ENCODE measurements at places on chromosomes 1 and 21.

GRCh38 chr1:224733027-224733911 lies 117.2 kb downstream of the CNIH3 start:
- DNase-seq = peak; percentile 47

GRCh38 chr21:18940791-18941190 lies 537.2 kb upstream of the TMPRSS15 start:
- no peak for DNase-seq

DNA sequence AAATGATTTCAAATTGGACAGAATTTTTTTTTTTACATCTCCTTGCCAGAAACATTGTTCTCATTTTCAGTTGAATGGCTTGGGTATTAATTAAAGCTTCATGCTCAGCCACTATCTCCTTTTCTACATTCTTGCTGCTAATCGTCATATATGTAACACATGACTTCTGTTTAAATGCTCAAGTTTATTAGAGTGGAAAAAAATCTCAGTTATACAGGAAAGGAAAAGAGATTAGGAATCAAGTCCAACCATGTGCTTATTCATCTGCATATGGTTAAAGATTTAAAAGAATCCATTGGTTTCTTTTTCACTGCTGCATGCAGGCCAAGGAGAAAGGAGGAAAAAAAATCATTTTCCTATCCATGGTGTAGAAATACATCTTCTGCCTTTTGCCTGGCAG lies 47.3 kb upstream of the CNN3 start:
- peak; percentile 83 for DNase-seq

GRCh38 chr21:31455506-31455905 lies 111.4 kb upstream of the TIAM1 start:
- DNase-seq = no peak

GRCh38 chr1:175274368-175274767 lies 81.8 kb upstream of the KIAA0040 start:
- DNase-seq = no peak

DNA sequence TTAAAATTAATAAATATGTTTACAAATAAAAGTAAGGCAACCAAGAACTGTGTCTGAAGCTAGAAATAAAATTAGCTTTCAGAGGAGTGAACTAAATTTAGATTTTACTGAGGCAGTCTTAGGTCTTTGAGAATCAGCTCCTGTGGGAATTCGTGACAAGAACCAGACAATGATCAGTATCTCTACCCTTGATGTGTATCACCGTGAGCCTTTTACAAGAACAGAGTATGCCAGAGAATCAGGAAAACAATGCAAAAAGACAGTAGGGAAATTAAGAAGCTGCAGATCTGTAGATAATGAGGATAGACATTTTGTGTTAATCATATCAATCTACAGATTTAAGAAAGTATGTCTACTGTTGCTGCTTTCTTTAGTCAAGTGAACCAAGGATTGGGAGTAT lies 351.0 kb downstream of the COL11A1 start:
- DNase-seq = no peak

DNA sequence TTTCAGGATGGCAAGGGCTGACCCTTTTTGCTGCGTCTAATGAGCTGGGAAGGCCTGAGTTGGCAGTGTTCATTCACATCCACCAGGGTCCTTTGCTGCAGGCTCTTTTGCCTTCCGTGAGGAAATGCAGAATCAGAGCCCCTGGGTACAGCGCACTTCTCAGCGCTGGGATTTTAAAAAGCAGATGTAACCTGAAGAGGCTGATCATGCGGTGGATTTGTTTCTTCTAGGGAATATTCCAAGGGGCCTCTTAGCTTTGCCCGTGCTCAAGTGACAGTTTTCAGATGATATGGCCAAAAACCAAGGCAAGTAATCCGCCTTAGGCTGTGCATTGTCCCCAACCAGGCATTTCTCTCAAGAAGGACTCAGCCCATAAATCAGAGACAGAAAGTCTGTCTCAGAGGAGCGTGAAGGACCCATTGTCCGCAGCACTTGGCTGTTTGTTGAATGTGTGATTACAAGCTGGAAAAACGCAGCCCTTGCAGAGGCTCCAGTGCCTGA lies 237.6 kb downstream of the PTPRC start:
- DNase-seq = no peak

- peak; percentile 10 for DNase-seq
These were observed 9.5 kb downstream of the RRP15 start for GRCh38 chr1:218294546-218294945.

GRCh38 chr1:117473063-117473462 lies 105.8 kb downstream of the MAN1A2 start:
- DNase-seq = no peak

DNA sequence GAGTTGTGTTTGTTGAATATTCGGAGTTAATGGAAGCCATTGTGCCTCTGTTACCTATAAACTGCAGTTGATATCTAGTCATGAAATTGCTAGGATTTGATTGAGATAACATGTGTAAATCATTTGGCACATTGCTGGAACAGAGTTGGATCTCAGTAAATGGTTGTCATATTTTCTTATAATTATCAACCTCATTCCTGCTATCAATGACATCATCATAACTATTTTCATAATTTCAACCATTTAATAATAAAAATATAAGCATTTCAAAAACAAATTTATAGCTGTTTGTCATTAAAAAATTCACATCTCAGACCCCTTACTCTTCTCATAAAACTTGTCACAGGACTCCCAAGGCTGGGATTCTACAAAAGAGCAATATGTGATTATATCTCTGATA lies 133.4 kb downstream of the PTGER3 start:
- no peak for DNase-seq

GRCh38 chr1:87647430-87648177 lies 318.9 kb downstream of the LMO4 start:
- no peak for DNase-seq

DNA sequence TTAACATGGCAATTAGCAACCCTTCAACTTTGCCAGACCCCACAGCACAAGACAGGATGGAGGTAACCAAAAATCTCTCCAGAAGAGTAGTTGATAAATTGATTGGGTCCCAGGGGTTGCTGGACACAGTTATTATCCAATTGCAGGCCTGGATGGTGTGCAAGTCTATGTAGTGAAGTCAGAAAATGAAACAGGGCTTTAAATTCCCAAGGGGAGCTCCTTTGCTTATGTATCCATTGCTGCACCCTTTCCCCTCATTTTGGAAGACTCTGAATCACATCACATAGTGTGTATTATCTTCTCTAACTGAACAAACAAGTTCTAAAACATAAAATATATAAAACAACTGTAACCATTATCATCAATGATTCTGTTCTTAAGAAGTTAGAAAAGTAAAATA lies 550.2 kb downstream of the LMO4 start:
- peak; percentile 8 for DNase-seq

DNA sequence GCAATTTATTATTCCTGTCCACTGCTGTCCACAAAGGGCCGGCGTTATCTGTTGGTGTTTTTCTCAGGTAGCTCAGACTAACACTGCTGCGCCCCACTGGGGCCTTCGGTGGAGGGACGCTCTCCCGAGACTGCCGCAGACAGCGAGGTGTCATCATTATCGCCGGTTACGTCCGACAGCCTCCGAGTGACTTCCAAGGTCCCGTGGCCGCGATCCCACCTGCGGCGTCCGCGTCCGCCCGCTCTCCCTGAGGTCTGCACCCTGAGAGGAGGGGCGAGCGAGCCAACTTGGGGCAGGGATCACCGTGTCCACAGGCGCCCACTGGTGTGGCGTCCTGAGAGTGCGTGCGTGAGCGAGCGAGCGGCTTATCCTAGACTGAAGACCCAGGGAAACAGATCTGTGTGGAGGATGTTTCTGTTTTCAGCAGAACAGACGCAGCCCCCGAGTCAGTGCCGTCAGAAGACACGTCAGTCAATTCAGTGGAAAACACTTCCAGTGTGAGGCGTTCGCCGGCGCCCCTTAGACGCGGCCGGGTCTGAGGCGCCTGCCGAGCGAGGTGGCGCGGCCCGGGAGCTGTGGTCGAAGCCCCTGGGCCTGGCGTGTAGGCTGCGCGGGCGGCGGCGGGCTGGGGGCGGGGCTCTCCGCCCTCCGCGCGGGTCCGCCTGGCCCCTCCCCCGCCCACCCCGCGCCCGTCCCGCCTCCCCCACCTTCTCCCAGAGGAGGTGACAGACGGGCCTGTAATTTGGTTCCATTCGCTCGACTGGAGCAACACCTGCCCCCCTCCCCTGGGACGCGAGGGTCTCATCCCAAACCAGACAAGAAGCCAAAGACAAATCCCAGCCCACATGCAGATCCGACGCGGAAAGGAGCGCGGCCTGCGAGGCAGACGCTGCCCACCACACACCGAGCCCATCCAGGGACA lies 12.6 kb downstream of the NHLH2 start:
- peak; percentile 22 for DNase-seq
